ENCODE measurements at places on chromosomes 6 and 20.
A peak's percentile ranks its signal among the peaks of the same experiment; 100 is the strongest.

DNA sequence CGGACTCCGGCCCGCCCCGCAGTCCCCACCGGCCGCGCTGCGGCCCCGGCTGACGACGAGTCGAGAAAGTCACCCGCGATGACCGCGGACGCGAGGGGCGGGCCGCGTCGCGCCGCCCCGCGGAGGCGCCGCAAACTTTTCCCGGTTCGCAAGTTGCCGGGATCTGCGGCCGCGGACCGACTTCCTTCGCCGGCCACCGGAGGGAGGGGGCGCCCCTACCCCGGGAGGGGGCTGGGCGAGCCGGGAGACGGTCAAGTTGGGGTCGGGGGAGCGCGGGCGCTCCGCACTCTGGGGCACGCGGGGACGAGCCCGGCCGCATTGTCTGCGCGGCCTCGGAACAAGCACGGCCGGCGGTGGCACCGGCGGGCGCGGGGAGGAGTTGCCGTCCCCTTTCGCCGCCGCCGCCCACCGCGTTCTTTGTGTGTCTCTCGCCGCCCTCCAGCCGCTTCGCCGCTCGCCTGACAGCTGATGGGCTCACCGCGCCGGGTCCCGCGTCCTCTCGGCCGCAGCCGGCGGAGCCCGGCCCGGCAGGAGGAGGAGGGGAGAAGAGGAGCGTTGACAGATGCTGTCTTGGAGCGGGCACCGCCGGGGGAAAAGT is 131.6 kb downstream of the OGFRL1 start:
- DNase-seq = peak; percentile 93

- no peak for DNase-seq
Measured at GRCh38 chr20:3021327-3021726, 22.1 kb upstream of the GNRH2 start.

- DNase-seq = no peak
Measured at GRCh38 chr6:139776041-139776440, 401.6 kb upstream of the CITED2 start.

DNA sequence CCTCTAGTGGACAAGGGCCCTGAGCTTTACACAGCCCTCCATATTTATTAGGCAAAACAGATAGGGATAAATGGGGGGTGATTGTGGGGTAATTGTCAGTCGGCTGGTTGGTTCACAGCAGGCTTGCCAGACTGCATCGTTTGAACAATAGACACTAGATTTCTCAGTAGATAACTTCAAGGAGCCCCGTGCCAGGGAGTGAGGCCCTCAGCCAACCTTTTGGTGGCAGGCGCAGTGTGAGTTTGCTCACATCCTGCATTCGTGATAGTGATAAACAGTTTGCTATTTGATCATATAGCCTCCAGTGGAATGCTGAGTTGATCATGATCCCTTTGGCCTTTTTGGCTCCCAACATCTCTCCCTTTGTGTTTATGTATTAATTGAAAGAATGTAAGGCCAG is 3.6 kb upstream of the ABHD12 start:
- no peak for DNase-seq

- no peak for DNase-seq
Measured at GRCh38 chr6:89037141-89037900, 43.2 kb upstream of the PNRC1 start.

GRCh38 chr6:17869010-17869752 is 118.3 kb downstream of the KIF13A start:
- no peak for DNase-seq

- peak; percentile 56 for DNase-seq
Measured at GRCh38 chr20:59751075-59751711, 146.9 kb downstream of the PHACTR3 start.

- DNase-seq = no peak
Measured at GRCh38 chr6:41642090-41642959, 4.1 kb downstream of the MDFI start.

DNA sequence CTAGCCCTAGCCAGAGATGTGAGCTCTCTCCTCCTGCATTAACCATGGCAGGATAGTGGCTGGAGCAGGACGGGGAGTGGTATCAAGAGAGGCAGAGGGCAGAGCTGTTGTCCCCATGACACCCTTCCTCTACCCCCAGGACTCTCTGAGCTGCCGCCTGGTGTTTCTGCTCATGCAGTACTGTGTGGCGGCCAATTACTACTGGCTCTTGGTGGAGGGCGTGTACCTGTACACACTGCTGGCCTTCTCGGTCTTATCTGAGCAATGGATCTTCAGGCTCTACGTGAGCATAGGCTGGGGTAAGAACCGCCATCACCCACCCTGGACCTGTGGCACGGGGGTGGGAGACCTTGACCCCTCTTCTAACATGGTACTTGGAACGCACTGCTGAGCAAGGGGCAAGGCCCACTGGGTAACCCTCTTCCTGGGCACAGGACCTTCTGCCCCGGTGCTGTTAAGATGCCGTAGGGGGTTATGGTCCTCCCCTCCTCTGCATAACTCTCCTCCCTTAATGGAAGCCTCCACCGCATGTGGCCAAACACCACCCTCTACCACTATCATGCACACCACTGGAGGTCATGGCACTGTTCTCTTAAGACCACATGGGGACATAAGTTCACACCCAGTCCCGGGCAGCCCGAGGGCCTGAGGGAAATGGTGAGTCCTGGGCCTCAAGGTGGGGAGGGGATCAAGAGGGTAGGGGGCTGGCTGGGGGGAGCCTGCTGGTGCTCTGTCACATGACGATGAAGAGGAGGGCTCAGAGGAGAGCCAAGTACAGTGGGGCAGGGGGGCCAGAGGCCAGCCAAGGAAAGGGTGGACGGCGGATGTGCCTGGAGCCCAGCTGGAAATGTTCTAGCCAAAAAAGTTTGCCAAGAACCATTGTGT is 25.1 kb downstream of the GLP1R start:
- DNase-seq = peak; percentile 15

DNA sequence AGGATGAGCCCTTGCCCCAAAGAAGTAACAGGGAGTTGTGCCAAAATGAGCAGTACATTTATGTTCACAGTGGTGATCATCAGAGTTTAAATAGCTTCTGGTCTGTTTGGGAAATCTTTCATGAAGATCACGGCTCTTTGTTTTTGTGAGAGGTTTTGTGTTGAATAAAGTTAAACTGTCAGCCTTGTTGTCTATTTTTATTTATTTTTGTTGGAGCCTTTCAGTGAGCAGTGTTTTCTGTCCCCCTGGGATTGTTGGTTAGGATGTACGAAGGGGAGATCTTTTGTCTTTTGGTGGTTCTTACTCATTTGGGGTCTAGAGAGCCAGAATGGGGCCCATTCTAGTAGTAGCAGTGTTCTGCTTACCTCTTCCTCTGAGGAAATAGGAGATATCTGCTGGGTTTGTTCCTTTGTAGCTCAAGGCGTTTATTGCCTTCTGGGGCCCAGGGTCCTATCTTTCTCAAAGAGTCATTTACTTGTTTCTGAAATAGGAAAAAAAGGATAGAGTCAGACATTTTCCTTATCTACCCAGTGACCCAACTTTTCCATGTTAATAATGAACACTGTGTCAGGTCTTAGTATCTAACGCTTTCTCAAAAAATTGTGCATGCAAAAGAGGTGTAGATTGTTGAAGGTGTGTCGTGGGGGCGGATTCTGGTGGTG is 157.4 kb downstream of the JARID2 start:
- no peak for DNase-seq

GRCh38 chr20:49411221-49411925 is 71.1 kb downstream of the KCNB1 start:
- DNase-seq = no peak

- DNase-seq = no peak
Measured at GRCh38 chr20:58893355-58894120, 41.0 kb downstream of the GNAS start.

DNA sequence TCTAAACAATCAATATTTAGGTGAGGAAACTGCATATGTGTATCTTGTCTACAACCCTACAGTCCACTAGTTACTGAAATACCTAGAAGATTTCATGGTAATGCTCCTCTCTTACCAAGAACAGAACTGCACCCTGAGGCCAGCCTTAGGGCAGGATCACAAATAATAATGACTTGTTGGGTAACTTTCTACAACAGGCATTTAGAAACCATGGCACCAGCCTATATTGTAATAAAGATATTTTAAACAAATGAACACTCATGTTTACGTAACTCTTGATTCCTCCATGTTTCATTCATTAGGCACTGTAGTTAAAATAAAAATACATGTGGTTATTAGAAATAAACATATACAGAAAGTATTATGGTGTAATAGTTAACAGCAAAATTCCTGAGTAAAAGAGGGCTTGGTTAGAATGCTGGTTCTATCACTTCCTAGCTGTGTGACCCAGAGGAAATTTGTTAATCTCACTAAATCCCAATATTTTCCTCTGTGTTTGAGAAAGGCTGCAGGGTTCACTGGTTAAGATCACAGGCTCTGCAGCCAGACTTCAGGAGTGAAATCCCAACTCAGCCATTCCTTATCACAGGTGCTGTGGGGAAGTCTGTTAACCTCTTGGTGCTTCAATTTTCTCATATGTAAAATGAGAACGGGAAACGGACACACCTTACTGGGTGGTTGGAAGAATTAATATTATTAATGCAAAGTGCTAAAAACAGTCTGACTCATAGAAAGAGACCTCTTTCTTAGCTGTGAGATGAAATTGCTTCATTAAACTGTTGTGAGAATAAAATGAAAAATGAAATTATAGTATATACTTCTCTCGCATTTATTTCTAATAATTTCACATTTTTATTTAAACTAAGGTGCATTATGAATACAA is 8.5 kb downstream of the HMGN3 start:
- no peak for DNase-seq

DNA sequence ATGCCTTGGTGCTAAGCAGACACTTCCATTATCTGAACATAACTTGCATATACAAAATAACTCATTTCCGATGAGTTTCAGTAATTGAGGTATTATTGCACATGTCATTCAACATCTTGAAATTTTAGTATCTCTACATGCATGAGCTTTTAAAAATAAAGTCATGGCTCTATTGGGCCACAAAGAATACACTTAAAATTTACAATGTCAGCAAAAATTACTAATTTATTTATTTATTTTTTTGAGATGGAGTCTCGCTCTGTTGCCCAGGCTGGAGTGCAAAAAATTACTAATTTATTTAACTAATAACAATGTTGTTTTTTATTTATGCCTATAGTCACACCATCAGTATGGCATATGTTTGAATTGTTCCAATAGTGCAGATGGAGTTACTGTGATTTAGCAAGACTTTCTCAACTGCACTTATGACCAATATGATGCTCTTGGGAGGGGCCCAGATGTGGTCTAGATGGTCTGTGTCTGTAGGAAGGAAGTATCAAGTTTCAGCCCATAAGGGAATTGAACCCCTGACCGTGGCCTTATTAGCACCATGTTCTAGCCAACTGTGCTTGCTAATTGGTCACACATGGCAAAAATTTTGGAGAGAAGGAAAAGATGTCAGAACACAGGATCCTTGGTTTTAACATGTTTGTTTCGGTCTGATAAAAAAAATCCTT is 370.7 kb upstream of the TSHZ2 start:
- no peak for DNase-seq

DNA sequence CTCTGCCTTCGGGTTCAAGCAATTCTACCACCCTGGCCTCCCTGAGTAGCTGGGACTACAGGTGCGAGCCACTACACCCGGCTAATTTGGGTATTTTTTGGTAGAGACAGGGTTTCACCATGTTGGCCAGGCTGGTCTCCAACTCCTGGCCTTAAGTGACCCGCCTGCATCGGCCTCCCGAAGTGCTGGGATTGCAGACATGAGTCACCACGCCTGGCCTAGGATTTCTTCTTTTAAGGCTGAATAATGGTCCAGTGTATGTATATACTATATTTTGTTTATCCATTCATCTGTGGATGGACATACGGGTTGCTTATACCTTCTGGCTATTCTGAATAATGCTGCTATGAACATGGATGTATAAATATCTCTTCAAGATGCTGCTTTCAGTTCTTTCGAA is 17.1 kb downstream of the RIOK1 start:
- DNase-seq = no peak

- DNase-seq = no peak
Measured at GRCh38 chr6:28802417-28803336, 121.1 kb downstream of the TRIM27 start.

DNA sequence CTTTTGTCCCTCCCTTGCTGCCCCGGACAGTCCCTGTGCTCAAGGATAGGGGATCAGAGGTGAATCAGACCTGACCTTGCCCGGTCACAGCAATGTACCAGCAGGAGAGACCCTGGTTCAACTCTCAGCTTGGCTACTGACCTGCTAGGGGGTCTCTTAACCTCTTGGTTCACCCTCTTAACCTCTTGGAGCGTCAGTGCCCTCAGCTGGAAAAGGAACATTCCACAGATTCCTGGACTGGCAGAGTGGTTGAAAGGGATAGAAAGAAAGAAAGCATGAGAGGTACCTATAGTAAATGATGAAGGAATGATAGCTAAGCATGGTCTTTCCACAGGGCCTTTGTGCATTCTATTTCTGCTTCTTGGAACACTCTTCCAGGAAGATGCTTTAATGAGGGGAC is 25.2 kb downstream of the SNAI1 start:
- DNase-seq = no peak

GRCh38 chr6:73943411-73943810 is 247.4 kb downstream of the CD109 start:
- DNase-seq = no peak

DNA sequence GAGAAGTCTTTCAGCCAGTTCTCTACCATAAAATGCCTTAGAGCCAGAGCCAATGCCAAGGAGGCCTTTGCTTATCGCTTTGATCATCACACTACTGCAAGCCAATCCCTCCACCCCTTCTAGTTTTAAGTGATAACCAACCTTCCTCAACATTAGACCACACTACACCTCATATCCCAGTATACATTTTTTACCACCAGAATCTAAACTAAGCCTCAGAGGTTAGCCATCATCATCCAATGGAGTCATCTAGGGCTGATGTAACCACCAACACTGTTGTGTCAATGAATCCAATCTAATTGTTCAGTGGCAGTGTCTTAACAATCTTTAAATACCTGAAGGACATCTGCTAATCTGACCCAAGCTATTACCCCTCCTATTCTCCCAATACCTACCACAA is 6.4 kb downstream of the ZUP1 start:
- DNase-seq = no peak

DNA sequence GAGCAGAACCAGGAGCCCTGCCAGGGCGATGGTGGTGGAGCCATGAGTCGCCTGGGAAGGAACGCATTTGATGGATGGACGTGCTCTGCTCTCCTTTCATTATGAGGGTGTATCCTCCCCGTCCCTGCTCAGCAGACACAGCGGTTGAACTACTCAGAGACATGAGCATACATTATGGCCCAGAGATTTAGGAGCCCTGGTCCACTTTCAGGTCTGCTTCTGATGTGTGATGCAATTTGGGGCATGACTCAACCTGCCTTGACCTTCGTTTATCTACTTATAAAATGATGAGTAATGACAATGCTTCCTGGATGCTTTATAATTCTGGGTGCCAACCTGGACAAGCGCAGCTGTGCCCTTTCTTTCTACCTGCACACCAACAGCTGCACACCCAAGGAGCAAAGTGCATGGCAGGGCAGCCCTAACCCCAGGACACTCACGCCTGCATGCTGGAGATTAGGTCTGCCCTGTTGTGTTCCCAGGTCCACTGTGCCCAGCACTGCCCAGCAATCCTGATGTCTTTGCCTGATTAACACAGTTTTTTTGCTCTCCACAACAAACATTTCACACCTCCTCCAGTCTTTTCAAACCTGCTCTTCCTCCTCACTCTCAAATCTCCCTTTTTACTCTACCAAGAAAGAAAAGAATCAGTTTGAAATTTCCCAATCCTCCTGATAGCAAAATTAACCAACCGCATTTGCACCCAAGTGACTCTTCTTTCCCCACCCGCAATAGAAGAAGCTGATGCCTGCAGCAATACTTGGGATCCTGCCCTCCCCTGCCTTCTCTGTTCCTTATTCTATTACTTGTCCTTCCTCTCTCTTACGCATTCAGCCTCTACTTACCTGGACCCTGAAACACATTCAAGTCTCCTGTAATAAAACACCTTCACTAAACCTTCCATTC is 81.2 kb downstream of the EZR start:
- DNase-seq = no peak

- DNase-seq = no peak
Measured at GRCh38 chr6:439641-440167, 48.2 kb downstream of the IRF4 start.

All from upper lobe of left lung (tissue), 6 donors.